ENCODE measurements at places on chromosomes 7 and 10.

DNA sequence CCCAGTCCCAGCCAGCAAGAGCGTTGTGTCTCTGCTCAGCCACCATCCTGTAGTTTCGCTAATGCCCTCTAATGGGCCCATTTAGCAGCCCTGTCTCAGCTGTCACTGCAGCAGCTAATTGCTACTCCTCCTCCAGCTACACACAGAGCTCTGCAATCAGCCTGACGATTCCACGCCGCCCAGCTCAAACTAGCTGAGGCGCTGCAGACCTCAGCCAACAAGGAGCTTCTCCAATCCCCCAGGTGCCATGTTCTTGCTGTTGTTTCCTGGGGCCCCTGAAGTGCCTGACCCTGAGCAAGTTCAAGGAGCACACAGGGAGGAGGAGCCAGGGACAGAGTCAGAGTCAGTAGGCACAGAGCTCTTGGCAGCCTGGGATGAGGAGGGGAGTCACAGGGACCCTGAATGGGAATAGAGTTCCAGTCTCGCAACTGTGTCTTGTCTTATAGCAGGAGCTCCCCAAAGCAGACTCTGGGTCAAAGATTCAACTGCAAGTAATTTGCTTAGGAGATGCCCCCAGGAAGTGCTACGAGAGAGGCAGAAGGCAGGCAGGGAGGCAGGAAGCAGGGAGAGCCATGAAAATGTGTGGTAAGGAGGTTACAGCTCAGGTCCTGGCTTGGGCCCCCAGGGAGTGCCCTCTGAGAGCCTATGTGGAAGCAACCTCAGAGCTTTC lies 135.8 kb upstream of the UNC5B start:
- peak; percentile 92 for DNase-seq

DNA sequence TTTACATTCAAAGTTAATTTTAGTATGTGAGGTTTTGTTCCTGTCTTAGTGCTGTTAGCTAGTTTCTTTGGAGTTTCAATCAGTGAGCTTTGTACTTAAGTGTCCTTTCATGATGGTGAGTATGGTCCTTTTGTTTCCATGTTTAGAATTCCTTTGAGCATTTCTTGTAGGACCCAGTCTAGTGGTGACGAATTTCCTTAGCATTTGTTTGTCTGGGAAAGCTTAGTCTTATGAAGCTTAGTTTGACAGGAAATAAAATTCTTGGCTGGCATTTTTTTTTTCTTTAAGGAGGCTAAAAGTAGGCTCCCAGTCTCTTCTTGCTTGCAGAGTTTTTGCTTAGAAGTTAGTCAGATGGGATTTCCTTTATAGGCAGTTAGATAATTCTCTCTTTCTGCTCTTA lies 209.2 kb upstream of the SEMA3C start:
- no peak for DNase-seq

GRCh38 chr10:33947544-33947943 lies 613.1 kb upstream of the NRP1 start:
- peak; percentile 27 for DNase-seq

GRCh38 chr10:35912615-35913569 lies 270.8 kb upstream of the FZD8 start:
- DNase-seq = peak; percentile 7

GRCh38 chr7:50396856-50397255 lies 53.3 kb downstream of the FIGNL1 start:
- DNase-seq = no peak

DNA sequence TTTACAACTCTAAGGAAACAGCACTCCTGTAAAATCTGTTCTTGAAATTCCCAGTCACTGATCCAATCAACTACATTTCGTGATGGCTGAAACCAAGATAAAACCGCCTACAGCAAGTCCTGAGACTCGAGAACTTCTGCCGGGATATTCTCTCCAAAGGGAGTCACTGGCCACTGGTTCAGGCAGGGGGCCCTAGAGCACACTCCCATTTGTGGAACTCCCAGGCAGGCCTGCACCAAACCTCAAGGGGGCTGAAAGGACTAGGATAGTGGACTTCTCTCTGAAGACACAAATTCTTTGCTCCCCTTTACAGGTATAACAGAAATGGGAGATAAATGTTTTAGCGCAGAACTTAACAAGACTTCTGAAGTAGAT lies 16.3 kb downstream of the CYTH3 start:
- no peak for DNase-seq

- DNase-seq = no peak
Observed at GRCh38 chr10:109706026-109706560, 217.2 kb downstream of the XPNPEP1 start.

DNA sequence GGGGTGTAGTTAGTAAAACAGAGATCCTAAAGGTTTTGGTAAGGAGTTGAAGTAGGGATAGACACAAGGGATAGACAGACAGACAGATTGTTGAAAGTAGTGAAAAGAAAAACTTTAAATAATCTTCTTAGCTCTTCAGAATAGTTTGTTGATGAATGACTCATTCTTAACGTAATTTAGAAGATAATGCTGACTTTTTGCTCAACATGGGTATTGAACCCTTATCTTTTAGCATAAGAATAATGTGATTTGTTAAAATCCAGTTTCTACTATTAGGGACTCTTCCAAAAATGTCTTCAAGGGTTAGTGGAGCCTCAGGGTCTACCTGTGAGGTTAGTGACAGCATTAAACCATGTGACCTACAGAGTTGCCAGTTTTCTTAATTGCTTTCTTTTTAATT lies 411.2 kb downstream of the ETV1 start:
- no peak for DNase-seq

- no peak for DNase-seq
Observed at GRCh38 chr10:132150777-132151176, 36.0 kb upstream of the DPYSL4 start.

DNA sequence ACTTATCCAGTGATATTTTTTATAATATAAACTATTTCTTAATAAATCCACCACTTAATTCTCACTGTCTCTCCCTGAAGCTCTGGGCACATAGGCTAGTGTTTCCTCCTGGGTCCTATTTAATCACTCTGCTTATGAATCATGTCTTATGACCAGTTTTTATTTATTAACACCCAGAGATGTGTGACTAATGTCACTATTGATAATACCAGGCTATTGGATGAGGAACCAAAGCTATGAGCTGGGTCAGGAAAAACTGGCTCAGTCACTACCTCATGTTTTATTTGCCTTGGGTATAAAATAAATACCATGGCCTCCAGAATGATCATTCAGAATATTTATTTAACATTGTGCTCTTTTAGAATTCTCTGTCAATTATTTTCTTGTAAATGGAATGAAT lies 5.2 kb downstream of the SEMA3E start:
- no peak for DNase-seq

DNA sequence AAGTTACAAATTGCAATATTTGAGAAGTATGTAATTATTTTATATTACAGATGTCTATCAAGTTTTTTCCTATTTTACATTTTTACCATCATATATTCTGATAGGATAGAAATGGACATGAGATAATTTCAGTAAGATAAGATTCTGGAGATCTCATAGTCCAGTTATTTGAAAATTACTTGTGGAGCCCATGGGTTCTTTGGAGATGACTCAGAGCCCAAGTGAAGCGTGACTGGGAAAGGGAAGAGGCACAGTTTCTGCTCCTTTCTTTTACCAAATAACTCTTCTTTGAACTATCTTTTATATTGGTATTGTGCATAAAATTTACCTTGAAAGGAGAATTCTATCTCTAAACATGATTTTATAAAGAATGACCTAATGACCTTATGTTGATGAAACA lies 2.4 kb downstream of the CD36 start:
- peak; percentile 31 for DNase-seq

GRCh38 chr7:44905002-44905635 lies 19.8 kb upstream of the PURB start:
- DNase-seq = no peak

DNA sequence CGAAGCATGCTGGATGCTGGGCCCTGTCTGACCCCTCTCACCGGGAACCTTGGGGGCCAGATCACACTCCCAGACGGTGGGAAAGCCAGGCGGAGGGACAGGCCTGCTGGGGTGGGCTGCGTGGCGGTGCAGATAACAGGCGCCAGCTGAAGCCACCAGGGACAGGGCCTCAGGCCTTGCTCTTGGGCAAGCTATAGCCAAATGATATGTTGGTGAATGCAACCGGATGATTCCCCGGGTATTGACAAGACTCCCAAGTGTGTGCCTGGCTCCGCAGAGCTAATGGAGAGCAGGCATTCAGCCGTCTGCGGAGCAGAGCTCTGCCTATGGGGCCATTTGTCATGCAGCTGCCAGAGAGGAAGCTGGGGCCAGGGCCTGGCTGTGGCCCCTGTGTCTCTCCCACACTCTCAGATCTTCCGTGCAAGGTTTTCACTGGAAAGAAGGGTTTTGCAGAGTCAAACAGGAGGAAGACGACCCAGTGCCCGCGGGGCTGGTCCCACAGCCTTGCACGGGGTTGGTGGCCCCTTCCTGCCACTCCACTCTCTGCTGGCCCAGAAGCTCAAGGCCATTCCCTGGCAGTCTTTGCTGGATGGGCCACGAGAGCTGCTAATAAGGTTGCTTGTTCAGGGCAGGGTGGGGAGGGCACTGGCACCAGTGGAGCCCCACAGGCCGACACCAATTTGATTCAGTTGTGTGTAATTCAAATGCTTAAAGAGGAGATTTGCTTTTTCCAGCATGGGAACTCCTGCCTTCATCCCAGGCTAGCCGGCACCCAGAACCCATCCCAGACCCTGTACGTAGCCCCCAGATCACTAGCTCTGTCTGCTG lies 91.8 kb downstream of the PRKAG2 start:
- DNase-seq = no peak

DNA sequence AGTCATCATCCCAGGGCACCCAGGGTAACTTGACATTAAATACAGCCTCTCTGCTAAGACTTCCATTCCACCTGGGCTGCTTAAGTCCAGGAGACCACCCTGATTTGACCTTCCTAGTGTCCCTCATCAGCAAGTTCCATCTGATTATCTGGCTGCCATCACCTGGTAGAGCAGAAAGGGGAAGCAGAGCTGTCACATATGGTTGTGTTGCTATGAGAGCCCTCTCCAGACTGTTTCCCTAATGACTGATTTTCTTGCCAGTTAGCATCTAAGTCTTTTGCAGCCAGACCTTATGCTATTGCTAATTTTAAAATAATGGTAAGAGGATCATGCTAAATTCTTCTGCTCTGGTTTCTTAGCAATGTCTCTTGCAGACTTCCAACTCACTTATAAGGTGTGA lies 38.7 kb downstream of the KCNH2 start:
- no peak for DNase-seq

- peak; percentile 96 for DNase-seq
Observed at GRCh38 chr7:148527717-148528168, 62.8 kb upstream of the C7orf33 start.

DNA sequence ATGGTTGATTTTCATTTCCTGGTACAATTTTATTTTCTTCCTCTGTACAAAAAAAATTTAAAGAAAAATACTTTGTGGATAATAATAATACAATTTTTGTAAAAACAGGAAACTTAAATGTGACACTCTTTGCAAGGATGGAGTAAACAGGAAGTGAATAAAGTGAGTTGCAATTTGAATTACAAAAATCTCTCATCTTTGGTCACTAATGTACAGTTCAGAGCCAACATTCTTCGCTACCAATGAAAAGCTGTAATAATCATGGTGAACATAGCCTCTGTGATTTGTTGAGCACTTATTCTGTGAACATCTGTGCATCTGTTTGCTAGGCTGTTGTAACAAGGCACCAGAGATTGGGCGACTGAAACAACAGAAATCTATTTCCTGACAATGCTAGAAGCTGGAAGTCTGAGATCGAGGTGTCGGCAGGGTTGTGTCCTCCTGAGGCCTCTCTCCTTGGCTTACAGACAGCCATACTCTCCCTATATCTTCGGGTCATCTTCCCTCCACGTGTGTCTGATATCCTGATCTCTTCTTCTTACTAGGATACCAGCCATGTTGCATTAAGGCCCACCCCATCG lies 295.3 kb upstream of the KLF6 start:
- no peak for DNase-seq

- DNase-seq = no peak
Observed at GRCh38 chr7:106376026-106376799, 91.4 kb upstream of the NAMPT start.

GRCh38 chr7:77747178-77747577 lies 50.9 kb downstream of the RSBN1L start:
- DNase-seq = no peak

DNA sequence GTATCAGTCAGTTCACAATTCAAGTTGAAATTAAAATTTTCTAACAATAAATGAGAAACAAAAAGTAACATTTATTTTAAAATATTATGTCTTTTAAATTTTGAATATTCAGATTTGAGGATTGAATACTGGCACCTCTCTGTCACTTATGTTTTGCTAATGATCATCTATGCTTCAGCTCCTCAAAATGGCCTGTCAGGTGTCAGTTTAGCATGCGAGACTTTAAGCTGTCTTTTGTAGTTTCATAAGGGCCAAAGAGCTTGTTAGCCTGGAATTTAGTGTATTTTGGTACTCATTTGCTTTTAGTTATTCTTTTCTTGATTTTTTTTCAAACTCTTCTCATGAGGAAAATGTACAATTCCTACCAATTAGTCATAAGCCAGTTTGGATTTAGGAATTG lies 102.0 kb upstream of the RPA3 start:
- peak; percentile 31 for DNase-seq

DNA sequence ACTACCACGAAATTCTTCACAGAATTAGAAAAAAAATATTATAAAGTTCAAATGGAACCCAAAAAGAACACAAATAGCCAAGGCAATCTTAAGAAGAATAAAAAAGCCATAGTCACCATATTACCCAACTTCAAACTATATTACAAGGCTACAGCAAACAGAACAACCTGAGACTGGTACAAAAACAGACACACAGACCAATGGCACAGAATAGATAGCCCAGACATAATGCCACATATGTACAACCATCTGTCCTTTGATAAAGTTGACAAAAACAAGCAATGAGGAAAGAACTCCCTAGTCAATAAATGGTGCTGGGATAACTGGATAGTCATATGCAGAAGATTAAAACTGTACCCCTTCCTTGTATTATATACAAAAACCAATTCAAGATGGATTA lies 808.5 kb upstream of the ZWINT start:
- no peak for DNase-seq

GRCh38 chr10:117936976-117937375 lies 109.8 kb downstream of the RAB11FIP2 start:
- DNase-seq = no peak

DNA sequence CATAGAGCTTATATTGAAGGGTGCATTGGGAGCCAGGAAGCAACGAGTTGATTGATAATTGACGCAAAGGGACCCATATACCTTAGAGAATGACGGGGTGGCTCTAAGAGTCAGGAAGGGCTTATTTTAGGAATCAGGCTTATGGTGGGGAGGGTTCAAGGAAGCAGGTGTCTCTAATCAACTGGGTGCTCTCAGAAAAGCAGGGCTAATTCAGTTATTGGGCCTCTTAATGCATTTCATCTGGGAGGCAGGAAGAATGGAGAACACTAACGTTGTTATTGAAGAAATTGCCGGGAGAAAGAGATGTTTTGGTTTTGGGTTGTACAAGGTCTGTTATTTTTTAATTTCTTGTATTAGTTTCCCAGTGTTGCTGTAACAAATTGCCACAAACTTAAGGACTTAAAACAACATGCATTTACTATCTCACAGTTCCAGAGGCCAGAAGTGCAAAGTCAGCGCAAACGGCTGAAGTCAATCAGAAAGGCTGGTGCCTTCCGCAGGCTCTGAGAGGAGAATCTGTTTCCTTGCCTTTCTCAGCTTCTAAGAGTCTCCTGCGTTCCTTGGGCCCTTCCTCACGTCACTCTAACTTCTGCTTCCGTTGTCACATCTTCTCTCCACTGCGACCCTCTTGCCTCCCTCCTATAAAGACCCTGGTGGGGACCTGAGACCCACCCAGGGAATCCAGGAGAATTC lies 328.4 kb upstream of the C7orf33 start:
- peak; percentile 31 for DNase-seq

GRCh38 chr7:8249121-8249520 lies 12.8 kb downstream of the ICA1 start:
- no peak for DNase-seq

Measured in NCI-H69 (cell line).